ENCODE measurements at places on chromosomes 11 and 22. TPM values are rescaled to one million over a fixed set of nuclear protein-coding genes. Genes with fewer than 3 reads are reported as not detected.

DNA sequence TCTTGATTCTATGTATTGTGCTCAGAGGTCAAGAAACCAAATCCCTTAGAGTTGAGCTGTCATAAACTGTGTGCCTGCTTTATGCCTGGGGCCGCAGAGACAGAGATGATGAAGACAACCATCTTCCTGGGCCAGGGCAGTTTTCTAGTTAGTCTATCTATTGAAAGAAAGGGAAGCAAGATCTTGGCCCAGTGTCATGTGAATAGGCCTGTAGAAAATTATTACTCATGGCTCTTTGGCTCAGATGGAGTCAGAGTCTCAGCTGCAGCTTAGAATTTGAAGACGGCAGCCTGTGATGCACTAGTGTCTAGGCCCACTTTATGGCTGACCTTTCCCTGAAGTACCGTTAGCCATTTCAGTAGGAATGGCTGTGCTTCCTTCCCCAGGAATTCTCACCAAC is 112.0 kb downstream of the DBX1 start:
- no peak overlapping the region for H3K4me3 ChIP-seq
- H3K27ac ChIP-seq: no peak overlapping the region
- H3K27me3 ChIP-seq: no peaks in the 10 kb centered on the region
- peaks cover 17% of the 10 kb centered on the region for H3K4me1 ChIP-seq

DNA sequence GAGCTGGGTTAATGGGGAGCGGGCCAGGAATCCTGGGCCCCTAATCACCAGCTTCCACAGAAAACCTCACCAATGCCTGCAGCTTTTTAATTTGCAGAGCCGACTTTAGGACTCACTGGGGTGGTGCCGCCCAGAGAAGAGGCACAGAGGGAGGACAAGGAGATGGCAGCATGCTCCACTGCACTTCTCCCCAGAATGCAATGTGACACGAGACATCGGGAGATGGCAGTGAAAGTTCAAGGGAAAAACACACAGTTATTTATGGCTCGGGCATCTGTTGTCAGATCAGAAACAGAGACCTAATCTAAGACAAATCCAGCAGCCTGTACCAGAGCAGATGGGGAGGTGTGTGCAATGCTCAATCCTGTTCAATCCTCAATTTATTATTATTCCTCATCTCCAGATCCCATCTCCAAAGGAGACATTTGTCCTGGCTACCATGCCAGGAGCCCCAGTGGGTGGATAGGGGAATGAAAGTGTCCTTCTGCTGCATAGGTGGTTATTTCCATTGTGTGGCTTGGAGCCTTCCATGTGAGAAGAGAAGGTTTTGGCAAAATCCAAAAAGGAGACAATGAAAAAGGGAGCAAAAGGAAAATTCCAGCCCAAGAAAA is 250.0 kb downstream of the NXPE2 start:
- H3K27me3 ChIP-seq: no peaks in the 10 kb centered on the region
- DNase-seq: peak; percentile 45
- H3K27ac ChIP-seq: no peak overlapping the region
- H3K4me3 ChIP-seq: no peak overlapping the region
- H3K4me1 ChIP-seq: no peaks in the 10 kb centered on the region

DNA sequence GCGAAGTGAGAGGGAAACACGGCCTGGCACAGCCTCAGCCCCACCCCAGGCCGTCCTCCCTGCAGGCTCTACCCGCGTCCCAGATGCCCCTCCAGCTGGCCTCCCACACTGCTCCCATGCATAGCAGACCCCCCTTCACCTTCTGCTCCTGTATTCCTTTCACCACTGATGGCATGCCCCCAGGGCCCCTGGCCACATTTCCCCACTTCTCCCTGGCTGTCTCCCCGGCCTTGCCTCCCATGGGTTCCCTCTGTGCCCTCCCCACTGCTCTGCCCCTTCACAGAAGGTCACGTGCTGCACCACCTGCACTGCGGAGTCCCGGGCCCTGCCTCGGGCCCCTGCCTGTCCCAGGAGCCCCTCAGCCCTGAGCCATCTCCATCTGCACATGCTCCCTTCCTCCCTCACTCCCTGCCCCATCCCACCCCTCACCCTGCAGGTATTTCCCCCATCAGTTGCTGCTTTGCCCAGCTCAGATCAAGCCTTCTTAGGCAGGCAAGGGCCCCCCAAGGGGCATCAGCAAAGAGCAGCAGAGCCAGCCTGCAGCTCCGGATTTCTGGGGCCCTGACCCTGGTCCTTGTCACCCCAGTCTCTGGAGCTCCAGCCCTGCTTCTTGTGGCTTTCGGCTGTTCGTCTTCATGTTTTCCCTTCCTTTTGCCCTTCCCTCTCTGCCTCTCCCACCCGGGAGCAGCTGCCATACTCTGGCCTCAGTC is 46.4 kb downstream of the GAB4 start:
- H3K27ac ChIP-seq: no peak overlapping the region
- H3K4me1 ChIP-seq: no peaks in the 10 kb centered on the region

- no peaks in the 10 kb centered on the region for H3K27me3 ChIP-seq
- no peak overlapping the region for H3K4me3 ChIP-seq
- H3K27ac ChIP-seq: no peak overlapping the region
These were observed 50.9 kb upstream of the NFRKB start for GRCh38 chr11:129946256-129946655.

- no peaks in the 10 kb centered on the region for H3K27me3 ChIP-seq
- DNase-seq: no peak
- H3K27ac ChIP-seq: no peak overlapping the region
- H3K4me1 ChIP-seq: no peaks in the 10 kb centered on the region
These were observed 13.2 kb upstream of the PAFAH1B2 start for GRCh38 chr11:117130879-117131278.

- no peak overlapping the region for H3K27ac ChIP-seq
- H3K36me3 ChIP-seq: no peaks in the 10 kb centered on the region
- no peak overlapping the region for H3K4me3 ChIP-seq
- H3K4me1 ChIP-seq: peaks cover 2% of the 10 kb centered on the region
These were observed 137.8 kb downstream of the C11orf58 start for GRCh38 chr11:16876053-16876752.

GRCh38 chr11:3022982-3023381 is 30.9 kb upstream of the NAP1L4 start:
- H3K27ac ChIP-seq: no peak overlapping the region
- DNase-seq: no peak
- peaks cover 35% of the 10 kb centered on the region for H3K36me3 ChIP-seq
- no peaks in the 10 kb centered on the region for H3K27me3 ChIP-seq
- peaks cover 5% of the 10 kb centered on the region for H3K4me1 ChIP-seq
- H3K4me3 ChIP-seq: no peak overlapping the region

The XNDC1N gene
- 5.6 TPM for total RNA-seq

The CNIH2 gene
- 0.40 TPM for total RNA-seq

DNA sequence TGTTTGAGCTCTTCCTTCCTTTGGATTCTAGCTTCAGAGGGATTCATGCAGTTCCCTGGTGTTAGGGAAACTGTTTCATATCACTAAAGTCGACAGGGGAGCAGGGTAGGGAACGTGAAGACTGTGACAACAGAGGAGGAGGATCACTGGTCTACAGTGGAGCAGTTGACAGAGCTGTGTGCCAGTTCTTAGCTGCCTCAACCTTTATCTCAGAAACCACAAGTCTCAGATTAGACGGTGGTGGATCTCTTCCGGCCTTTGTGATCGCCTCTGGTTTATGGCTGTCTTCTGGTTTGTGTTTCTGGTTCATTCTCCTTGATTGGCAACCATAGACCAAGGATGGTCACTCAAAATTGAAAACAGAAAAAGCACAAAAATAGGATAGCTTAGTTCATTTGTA is 538.9 kb upstream of the API5 start:
- H3K27ac ChIP-seq: no peak overlapping the region
- H3K27me3 ChIP-seq: no peaks in the 10 kb centered on the region
- no peak for DNase-seq
- H3K36me3 ChIP-seq: no peaks in the 10 kb centered on the region
- H3K4me1 ChIP-seq: no peaks in the 10 kb centered on the region

The FIBIN gene
- total RNA-seq: 120 TPM

GRCh38 chr11:111177037-111177871 is 68.3 kb upstream of the POU2AF2 start:
- H3K4me3 ChIP-seq: no peak overlapping the region
- no peak for DNase-seq

Data from esophagus muscularis mucosa (tissue), 4 donors.